ENCODE measurements at places on chromosomes 3 and 15.

- no peak for DNase-seq
These were observed 539.4 kb downstream of the IGSF11 start for GRCh38 chr3:118495206-118495605.

- no peak for DNase-seq
These were observed 298.8 kb downstream of the CHST2 start for GRCh38 chr3:143418391-143418790.

DNA sequence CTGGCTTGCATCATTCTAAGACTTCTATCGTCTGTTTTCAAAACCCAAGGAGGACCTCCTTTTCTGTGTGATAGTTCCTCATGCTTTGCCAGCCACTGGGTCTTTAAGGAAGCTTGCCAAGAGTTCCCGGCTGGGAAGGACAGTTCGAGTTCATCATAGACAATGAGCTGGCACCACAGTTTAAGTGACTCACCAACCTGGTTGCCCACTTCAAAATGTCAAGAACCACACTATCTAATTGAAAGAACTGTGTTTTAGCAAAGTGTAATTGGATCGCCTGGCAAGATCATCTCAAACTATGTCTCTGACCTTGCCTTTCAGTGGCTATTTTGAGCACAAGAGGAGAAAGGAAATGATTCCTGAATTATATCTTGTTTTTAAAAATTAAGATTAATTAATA lies 27.9 kb downstream of the SOX2 start:
- no peak for DNase-seq

- no peak for DNase-seq
These were observed 238.6 kb downstream of the RAP2B start for GRCh38 chr3:153400641-153401040.

DNA sequence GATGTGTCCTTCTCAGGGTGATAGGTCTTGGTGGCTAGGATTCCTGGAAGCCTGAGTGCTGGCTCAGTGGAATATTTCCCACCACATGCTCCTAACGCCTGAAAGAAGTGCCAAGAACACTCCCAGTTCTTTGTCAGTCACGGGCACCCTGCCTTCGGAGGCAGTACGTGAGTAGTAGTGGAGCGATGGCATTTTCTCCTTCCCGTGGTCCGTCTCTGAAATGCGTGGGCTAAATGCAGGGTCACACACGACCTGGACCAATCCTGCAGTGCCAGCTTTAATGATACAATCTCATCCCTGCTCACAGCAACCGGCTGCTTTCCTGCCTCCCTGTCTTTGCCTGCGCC lies 14.5 kb downstream of the H1-8 start:
- no peak for DNase-seq

- peak; percentile 62 for DNase-seq
These were observed 10.7 kb downstream of the COPB2 start for GRCh38 chr3:139378587-139379241.

GRCh38 chr15:44536302-44536961 lies 515 bp upstream of the EIF3J start:
- no peak for DNase-seq

DNA sequence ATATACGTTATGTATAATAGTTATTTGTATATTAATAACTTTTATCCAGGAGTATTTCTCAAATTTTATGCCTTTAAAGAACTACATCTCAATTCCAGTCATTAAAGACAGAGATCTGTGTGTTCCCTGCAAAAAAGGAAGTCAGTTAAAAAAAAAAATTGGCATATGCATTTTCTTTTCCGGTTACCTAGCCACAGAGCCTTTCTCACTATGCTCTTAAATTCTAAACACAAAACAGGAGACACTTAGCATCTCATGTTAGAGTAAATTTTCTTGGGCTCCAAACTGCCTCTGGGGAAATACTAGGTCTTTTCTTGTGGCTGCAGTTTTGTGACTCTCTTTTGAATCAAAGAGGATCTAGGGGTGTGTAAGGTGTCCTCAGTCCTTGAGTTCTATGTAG lies 105.9 kb downstream of the KCNH8 start:
- no peak for DNase-seq

DNA sequence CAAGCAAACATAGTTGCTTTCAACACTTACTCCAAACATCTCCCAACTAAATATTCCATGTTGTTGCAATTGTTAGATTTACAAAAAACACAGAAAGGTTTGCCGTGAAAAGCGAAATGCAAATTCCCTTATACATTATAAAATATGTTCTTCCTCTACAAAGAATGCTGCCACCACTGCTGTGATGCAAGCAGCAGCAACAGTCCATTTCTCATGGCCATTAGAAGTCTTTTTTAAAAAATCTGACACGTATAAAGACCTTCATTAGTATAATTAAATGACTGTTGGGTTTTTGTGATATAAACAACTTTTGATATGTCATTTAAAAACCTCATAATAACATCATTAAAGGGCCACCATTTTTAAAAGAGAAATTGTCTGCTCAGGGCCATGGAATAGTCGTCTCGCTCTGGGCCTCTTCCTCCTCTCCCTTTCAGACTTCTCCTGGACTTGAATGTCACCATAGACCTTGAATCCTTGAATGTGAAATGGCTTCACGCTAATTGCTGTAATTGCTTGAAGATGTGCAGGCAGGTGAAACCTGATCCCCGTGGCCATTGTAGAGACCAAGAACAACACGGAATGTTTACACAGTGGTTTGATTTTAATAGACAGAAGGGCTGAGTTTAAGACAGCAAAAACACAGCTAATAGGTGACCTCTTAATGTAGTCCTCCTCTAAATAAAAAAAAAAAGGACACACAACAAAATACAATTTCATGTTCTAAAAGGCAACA lies 450.4 kb downstream of the FOXP1 start:
- DNase-seq = no peak

DNA sequence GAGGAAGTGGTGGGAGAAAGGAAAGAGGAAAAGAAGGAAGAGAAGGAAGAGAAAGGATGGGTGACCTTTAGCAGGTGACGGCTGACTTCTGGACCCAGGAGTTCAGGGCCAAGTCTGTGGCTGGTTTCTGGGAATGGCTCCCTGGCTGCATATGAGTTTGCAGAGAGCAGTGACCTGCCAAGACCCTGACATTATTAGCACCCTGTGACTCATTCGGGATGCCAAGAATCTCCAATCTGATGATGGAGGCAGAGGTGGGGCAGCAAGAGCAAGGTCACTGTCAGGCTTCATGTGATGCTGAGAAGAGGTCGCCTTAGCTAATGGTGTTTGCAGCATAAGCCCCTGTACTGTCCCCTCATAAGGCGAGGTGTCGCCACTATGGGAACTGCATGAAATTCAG lies 42.6 kb downstream of the MYZAP start:
- no peak for DNase-seq

DNA sequence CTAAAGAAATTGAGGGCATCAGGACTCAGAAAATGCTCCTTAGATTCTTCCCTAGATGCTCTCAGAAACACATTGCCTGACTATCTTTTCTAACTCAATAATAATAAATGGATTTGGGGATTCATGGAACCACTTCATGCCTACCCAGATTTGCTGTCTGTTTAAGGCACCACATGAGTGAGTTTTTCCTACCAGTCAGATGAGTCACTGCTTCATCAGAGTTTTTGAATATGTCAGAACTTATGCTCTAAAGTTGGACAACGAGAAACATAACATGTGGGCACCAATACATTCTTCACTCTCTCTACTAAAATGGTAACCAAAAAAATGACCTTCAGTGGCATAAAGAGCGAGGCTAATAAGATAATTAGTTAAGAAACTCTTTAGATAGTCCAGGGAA lies 1135.1 kb downstream of the TUSC7 start:
- no peak for DNase-seq

DNA sequence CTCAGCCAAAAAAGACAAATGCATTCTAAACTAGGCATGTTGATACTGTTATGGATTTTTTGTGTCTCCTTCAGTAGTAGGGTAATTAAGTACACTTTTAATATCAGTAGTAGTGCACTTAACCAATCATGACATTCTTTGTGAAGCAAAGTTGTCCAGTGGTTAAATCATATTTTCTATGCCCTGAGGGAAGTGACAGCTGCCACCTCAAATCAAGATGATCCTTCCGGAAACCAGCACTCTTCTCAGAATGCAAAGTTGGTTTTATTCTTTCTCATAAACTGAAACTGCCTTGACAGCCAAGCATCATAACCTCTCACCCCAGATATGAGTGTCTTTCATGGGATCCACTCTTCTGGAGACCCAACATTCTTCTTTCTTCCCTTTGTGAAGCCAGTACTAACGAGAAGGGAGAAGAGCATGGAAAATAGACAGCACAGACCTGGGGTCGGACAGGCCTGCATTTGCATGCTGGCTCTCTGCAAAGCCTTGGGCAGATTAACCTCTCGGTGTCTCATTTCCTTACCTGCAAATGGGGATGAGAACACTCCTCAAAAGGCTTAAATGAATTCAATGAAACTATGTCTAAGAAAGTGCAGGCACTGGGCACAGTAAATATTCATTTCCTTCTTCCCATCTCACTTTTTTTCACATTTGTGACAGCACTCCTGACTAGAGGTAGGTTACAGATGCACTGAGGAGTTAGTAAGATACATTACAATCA lies 13.2 kb downstream of the AAGAB start:
- DNase-seq = peak; percentile 67

DNA sequence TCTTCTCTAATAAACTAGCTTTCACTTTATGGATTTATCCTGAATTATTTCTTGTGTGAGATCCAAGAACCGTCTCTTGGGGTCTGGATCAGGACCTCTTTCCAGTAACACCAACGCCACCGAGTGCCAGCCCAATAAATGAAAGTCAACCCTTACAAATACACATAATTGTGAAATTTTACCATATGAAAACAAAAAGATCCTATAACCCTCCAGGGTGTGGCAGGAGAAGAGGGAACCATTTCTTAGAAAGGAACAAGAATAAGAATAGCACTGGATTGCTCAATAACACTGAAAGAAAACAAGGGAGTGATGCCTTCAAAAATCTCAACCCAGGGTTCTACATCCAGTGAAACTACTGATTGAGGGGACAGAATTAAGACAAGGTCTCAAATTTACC lies 51.6 kb upstream of the ACKR4 start:
- DNase-seq = no peak

- DNase-seq = no peak
These were observed 432.4 kb downstream of the GRM7 start for GRCh38 chr3:7293286-7293685.

- no peak for DNase-seq
These were observed 576.1 kb downstream of the OTOL1 start for GRCh38 chr3:162072656-162073164.

DNA sequence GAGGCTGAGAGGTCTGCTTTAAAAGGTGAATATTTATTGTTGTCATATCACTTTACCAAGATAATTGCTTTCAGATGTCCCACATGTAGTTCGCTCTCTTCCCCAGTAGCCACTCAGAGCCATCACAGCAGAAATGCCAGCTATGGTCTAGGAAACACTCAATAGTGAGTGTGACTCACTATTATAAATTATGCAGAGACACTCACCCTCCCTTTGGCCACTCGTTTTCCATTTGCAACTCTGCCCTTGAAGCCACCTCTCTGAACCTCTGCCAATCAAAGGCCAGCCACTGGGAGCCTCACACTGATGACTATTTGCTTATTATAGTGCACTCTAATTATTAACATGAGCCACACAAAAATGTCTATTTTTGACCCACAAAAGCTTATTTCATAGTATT lies 328.1 kb upstream of the ATP10A start:
- DNase-seq = no peak

DNA sequence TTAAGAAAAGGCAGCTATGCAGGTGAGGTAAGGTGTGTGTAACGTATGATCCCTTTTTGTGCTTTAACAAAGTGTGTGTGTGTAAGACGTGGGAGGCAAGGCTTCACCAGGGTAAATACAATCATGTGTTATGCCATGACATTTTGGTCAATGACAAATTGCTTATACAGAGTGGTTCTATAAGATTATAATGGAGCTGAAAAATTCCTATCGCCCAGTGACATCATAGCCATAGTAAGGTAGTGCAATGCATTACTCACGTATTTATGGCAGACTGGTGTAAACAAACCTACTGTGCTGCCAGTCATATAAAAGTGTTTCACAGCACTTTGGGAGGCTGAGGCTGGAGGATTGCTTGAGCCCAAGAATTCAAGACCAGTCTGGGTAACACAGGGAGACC lies 60.2 kb upstream of the LCTL start:
- DNase-seq = no peak

GRCh38 chr3:11560746-11561145 lies 83.0 kb downstream of the VGLL4 start:
- DNase-seq = no peak

GRCh38 chr15:75565062-75565970 lies 13.8 kb downstream of the PTPN9 start:
- no peak for DNase-seq

DNA sequence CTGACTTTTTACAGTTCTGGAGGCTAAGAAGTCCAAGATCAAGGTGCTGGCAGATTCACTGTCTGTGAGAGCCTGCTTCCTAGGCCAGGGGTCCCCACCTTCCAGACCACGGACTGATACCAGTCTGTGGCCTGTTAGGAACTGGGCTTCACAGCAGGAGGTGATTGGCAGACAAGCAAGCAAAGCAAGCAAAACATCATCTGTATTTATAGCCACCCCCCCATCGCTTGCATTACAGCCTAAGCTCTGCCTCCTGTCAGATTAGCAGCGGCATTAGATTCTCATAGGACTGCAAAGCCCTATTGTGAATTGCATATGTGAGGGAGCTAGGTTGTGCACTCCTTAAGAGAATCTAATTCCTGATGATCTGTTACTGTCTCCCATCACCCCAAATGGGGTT lies 194.7 kb upstream of the THRB start:
- no peak for DNase-seq

DNA sequence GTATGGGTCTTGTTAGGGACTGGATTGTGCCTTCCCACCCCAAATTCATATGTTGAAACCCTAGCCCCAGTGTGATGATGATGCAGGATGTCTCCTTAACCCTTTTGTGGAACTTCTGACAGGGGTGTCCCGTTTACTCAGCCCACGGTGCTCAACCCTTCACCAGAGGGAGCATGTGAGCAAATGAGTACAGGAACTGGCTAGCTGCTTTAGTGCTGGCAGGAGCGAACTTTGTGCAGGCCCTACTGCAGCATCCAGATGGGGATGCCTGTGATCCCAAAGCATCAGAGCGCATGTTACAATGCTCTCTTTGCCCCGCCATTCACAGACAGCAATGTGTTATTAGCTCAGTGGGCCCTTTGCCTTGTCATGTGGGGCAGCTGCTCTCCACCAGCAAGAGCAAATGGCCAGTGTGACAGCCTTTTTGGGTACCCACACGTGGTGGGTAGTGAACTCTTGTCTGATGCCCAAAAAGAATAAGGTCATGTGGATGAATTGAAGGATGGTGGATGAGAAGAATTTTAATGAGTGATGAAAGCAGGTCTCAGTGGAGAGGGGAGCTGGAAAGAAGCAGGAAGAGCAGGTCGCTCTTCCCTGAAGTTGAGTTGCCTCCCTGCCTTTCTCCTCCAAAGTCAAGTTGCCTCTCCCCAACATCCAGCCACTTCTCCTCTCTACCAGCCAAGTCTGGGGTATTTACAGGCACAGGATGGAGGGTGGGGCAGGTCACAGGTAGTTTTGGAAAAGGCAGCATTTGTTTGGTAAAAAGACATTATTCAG lies 63.3 kb upstream of the STRIT1 start:
- DNase-seq = peak; percentile 55

GRCh38 chr15:100703032-100703578 lies 100.7 kb downstream of the ASB7 start:
- peak; percentile 55 for DNase-seq

All from Karpas-422 (cell line).